ENCODE measurements at places on chromosomes 6 and 20. TPM values are rescaled to one million over a fixed set of nuclear protein-coding genes. Genes with fewer than 3 reads are reported as not detected.

DNA sequence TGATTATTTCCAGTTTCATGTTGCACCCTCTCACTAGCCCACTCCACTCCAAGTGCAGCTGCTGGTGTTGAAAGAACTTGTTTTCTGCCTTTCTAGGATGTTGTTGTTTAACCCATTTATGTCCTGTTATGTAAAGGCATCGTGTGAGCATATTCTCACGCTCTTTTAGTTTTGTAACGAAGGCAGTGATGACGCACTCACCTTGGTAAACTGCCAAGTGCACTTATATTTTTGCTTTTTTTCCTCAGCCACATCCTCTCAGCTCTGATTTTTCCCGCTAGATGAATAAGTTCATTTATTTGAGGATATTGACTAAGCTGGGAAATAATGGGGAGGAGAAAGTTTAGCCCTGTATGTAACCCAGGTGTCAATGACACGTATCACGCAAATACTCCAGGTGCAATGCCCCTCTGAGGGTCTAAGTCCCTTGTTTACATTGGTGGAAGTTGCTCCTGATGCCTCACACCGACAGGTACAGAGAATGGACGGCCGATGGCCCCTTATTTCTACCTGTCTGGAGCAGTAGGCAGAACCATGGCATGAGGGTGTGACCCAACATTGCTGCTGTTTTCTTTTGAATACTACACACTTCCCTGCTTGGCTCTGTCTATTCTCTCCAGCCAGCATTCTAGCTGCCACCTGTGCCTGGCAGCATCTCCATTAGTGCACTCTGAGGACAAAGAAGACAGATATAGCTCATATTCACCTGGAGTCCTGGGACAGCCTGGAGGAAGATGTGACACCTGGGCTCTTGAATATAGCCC is 132.7 kb upstream of the SLC24A3 start:
- H3K4me1 ChIP-seq = no peaks in the 10 kb centered on the region
- H3K4me3 ChIP-seq = no peak overlapping the region
- H3K27ac ChIP-seq = no peak overlapping the region
- H3K27me3 ChIP-seq = no peaks in the 10 kb centered on the region
- no peaks in the 10 kb centered on the region for H3K36me3 ChIP-seq

DNA sequence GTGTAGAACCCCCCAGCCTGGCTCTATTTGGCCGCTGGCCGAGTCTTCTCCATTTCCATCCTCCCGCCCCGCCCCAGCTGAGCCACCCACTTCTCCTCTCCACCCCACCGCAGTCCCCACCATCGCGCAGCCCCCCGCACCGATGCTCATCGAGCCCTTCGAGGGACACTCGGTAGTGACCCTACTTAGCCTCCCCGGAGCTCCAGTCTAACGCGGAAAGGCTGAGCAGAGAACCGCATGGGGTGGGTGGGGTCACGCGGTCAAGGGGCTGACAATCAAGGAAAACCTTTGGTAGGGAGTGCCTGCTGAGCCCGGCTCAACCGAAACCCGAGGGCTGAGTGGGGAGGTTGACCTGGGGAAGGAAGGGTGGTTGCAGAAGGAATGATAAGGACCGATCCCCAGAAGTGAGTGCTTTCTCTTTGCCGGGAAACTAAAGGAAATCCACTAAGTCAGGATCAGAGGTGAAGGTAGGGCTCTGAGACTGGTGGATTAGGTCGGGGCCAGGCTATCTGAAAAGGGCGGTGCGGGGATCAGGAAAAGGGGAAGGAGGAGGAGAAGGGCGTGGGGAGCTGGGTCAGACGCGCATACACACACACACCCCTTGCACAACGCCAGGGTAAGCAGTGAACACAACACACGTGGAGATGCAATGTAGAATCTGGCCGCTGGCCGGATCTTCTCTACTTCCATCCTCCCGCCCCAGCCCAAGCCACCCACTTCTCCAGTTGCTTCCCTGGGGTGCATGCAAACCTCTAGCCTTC is 49.8 kb downstream of the CPXM1 start:
- peaks cover 38% of the 10 kb centered on the region for H3K4me1 ChIP-seq
- no peaks in the 10 kb centered on the region for H3K36me3 ChIP-seq
- H3K27ac ChIP-seq = no peak overlapping the region

DNA sequence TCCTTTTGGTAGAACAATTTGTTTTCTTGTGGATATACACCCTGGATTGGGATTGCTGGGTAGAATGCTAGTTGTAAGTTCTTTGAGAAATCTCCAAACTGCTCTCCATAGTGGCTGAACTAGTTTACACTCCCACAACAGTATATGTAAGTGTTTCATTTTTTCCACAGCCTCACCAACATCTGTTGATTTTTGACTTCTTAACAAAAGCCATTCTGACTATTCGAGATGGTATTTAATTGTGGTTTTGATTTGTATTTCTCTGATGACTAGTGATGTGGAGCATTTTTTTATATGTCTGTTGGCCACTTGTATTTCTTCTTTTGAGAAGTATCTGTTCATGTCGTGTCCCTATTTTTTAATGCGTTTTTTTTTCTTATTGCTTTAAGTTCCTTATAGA is 444.1 kb downstream of the CBLN4 start:
- no peaks in the 10 kb centered on the region for H3K4me1 ChIP-seq
- H3K27ac ChIP-seq = no peak overlapping the region
- no peaks in the 10 kb centered on the region for H3K27me3 ChIP-seq
- no peaks in the 10 kb centered on the region for H3K36me3 ChIP-seq
- DNase-seq = no peak

GRCh38 chr6:121855521-121855920 is 420.1 kb downstream of the GJA1 start:
- H3K27ac ChIP-seq = no peak overlapping the region
- H3K4me1 ChIP-seq = peaks cover 8% of the 10 kb centered on the region
- H3K27me3 ChIP-seq = no peaks in the 10 kb centered on the region
- H3K36me3 ChIP-seq = no peaks in the 10 kb centered on the region
- no peak overlapping the region for H3K4me3 ChIP-seq

GRCh38 chr20:51931371-51931781 is 129.1 kb upstream of the SALL4 start:
- no peaks in the 10 kb centered on the region for H3K36me3 ChIP-seq
- H3K4me1 ChIP-seq = no peaks in the 10 kb centered on the region
- peak; percentile 6 for DNase-seq
- H3K27me3 ChIP-seq = no peaks in the 10 kb centered on the region
- no peak overlapping the region for H3K27ac ChIP-seq

- H3K36me3 ChIP-seq = peaks cover 62% of the 10 kb centered on the region
- H3K4me3 ChIP-seq = no peak overlapping the region
- H3K27me3 ChIP-seq = no peaks in the 10 kb centered on the region
- H3K27ac ChIP-seq = no peak overlapping the region
Observed at GRCh38 chr20:24963672-24964505, 14.8 kb downstream of the CST7 start.

DNA sequence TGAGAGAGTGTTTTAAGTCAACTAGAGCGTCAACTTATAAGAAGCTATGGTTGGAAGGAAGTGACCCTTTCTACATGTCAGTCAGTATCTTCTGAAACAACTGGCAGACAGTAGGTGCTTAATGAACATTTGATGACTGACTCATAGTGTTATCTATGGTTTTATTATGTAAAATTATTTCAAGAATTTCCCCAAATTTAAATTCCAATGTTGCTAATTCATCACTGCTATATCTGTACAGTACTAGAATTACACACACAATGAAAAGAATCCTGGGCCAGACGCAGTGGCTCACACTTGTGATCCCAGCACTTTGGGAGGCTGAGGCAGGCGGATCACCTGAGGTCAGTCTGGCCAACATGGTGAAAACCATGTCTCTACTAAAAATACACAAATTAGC is 721.4 kb upstream of the FLRT3 start:
- H3K27me3 ChIP-seq = no peaks in the 10 kb centered on the region
- no peak overlapping the region for H3K4me3 ChIP-seq
- no peaks in the 10 kb centered on the region for H3K36me3 ChIP-seq
- no peak overlapping the region for H3K27ac ChIP-seq
- H3K4me1 ChIP-seq = peaks cover 16% of the 10 kb centered on the region

- H3K4me3 ChIP-seq = no peak overlapping the region
- DNase-seq = no peak
- no peak overlapping the region for H3K27ac ChIP-seq
- no peaks in the 10 kb centered on the region for H3K36me3 ChIP-seq
- no peaks in the 10 kb centered on the region for H3K27me3 ChIP-seq
Observed at GRCh38 chr20:12311094-12311865, 393.6 kb downstream of the BTBD3 start.

DNA sequence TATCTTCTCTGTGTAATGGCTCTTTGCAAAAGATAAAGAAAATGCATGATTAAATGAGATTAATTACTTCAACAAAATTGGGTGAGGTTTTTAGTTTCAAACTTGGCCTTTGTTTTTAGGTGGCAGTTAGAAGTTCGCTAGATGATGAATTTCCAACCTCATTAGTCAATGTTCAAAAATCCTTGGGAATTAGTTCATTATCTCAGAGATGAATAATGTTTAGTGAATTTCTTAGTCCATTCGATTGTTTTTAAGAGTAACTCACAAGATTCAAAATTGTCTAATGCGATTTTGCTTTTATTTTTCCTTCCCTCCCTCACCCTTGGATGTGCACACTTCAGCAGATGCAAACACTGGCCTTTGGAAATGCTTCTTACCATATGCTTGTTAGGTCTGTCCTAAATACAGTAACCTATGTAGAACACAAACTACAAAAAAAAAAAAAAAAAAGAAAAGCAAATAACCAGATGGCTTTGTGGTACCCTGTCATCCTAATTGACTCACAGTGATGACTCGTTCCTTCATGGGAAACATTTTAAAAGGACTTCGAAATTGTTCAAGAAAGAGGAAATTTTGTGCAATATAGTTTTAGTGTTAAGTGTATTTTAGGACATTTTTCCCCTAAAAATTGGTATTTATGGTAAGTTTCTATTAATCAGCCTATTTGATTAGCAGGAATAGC is 66.7 kb downstream of the FAM229B start:
- no peak overlapping the region for H3K4me3 ChIP-seq
- no peak for DNase-seq
- no peak overlapping the region for H3K27ac ChIP-seq
- H3K36me3 ChIP-seq = no peaks in the 10 kb centered on the region

DNA sequence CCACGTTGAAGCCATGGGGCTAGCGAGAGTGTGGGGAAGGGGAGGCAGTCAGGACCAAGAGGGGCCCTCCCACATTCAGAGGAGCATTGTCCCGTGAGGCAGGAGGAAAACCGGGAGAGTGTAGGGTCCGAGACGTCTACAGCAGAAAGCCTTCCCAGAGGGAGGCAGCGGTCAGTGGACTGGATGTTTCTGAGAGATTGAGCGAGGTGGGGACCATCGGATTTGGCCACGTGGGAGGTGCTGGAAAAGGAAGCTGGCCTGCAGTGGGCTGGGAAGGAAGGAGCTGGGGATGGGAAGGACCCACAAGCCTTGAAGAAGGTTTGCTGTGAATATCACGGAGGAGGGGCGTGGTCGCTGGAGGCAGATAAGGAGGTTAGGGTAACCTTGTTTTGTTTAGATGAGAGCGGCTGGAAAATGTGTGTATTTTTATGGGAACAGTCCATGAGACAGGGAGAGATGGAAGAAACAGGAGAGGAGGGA is 119.0 kb upstream of the RNF24 start:
- H3K4me3 ChIP-seq = no peak overlapping the region
- H3K4me1 ChIP-seq = no peaks in the 10 kb centered on the region
- no peaks in the 10 kb centered on the region for H3K36me3 ChIP-seq
- DNase-seq = no peak

- DNase-seq = no peak
- H3K4me1 ChIP-seq = no peaks in the 10 kb centered on the region
- no peaks in the 10 kb centered on the region for H3K27me3 ChIP-seq
- H3K27ac ChIP-seq = no peak overlapping the region
- no peaks in the 10 kb centered on the region for H3K36me3 ChIP-seq
Observed at GRCh38 chr6:167094820-167095637, 27.9 kb upstream of the CCR6 start.

DNA sequence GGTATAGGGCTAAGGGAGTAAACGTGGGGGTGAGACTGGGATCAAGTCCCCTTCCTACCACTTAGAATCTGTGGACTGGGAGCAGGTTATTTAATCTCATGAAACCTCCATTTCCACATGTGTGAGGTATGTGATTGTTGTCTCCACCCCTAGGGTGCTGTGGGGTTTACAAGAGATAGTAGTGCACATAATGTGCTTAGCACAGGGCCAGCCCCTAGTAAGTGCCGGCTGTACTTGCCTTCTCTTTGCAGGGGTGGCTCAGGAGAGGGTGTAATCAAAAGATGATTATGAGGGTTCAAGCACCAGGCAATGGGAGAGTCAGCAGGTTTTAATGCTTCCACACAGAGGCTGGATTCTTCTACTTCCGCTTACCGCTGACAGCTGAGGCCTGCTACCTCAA is 6.9 kb downstream of the NT5E start:
- no peaks in the 10 kb centered on the region for H3K36me3 ChIP-seq
- H3K4me3 ChIP-seq = no peak overlapping the region
- DNase-seq = no peak
- no peaks in the 10 kb centered on the region for H3K27me3 ChIP-seq

- H3K27ac ChIP-seq = peak overlapping the region; percentile 4
- H3K4me3 ChIP-seq = no peak overlapping the region
- H3K27me3 ChIP-seq = no peaks in the 10 kb centered on the region
- peaks cover 29% of the 10 kb centered on the region for H3K4me1 ChIP-seq
Observed at GRCh38 chr6:35262596-35262995, 3.1 kb downstream of the ZNF76 start.

- H3K4me1 ChIP-seq = peaks cover 50% of the 10 kb centered on the region
- DNase-seq = no peak
- H3K36me3 ChIP-seq = no peaks in the 10 kb centered on the region
- H3K27me3 ChIP-seq = no peaks in the 10 kb centered on the region
Observed at GRCh38 chr20:46994341-46994740, 99.7 kb downstream of the EYA2 start.

- DNase-seq = no peak
- no peaks in the 10 kb centered on the region for H3K4me1 ChIP-seq
- H3K27me3 ChIP-seq = no peaks in the 10 kb centered on the region
- no peaks in the 10 kb centered on the region for H3K36me3 ChIP-seq
Observed at GRCh38 chr6:83424392-83425018, 6.3 kb downstream of the ME1 start.

DNA sequence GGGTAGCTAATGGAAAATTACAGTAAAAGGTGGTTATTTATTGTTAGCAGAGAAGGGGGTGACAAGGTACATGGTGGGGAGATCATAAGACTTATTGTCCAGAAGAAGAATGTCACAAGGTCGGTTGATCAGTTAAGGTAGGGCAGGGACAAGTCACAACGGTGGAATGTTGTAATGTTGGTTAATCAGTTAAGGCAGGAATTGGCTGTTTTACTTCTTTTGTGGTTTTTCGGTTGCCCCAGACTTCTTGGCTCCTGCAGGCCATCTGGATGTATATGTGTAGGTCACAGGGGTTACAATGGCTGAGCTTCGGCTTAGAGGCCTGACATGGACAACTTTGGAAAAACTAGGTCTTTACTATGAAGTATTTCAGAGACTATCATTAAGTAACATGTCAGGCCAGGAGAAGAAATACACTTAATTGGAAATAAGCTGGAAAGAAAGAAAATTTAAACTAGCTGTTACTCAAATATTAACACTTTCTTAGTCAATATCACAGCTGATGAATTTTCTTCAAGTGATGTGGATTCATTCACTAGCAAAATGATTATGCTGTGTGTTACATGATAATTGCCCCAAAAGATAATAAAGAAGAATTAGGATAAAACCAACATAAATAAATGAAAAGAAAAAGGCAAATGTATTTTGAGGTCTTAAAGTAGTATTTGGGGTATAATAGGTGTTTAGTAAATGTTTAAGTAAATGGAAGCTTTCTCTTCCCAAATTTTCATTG is 4.4 kb downstream of the AIG1 start:
- no peak overlapping the region for H3K27ac ChIP-seq
- H3K27me3 ChIP-seq = no peaks in the 10 kb centered on the region
- DNase-seq = no peak
- peaks cover 12% of the 10 kb centered on the region for H3K4me1 ChIP-seq

The FUCA2 gene
- total RNA-seq = 59.1 TPM

The LRRC73 gene
- total RNA-seq = 1.6 TPM

The CRIP3 gene
- not detected for total RNA-seq

The PHACTR3 gene
- not detected for total RNA-seq

The FILIP1 gene
- total RNA-seq = 9.3 TPM

The SESN1 gene
- total RNA-seq = 43.8 TPM
